Karpas-422 (cell line): ENCODE measurements at places on chromosomes 3 and 15.

GRCh38 chr3:140406655-140407054 is 271.2 kb upstream of the TRIM42 start:
- no peak for DNase-seq

GRCh38 chr3:34034840-34035239 is 236.4 kb downstream of the PDCD6IP start:
- no peak for DNase-seq

- DNase-seq: no peak
Measured at GRCh38 chr3:194856296-194856695, 170.6 kb downstream of the FAM43A start.

DNA sequence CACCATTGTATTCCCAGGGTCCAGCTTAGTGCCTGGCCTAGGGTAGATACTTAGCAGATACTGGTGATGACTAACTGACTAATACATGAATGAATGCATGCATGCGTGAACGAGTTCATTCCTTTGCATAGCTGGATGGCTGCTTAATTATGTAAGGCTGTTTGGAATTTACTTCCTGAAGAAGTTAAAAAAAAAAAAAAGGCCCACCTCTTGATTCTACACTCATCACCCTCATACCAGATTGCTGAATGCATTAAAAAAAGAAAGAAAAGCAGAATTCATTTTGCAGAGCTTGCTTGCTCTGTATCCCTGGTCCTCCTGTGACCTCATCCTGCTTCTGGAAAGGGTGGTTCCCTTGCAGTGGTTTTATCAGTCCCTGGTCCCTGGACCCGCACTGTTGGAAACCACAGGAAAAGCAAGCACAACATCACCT is 277.6 kb upstream of the CFAP20DC start:
- no peak for DNase-seq

DNA sequence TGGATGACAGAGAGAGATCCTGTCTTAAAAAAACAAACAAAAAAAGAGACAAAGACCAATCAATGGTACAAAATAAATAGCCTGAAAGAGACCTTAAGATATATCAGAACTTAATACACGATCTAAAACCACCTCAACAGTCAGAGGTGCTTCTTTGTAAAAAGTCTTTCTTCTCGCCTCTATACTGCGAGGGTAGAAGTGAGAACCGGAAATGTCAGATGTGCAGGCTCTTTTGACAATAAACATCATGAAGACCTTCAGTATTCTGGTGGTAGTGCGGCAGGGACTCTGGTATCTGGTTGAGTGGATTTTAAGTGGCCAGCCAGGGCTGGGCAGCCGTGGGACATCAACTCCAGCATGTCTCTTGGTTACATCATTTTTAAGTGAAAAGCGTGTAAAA is 30.0 kb downstream of the RUBCN start:
- no peak for DNase-seq

DNA sequence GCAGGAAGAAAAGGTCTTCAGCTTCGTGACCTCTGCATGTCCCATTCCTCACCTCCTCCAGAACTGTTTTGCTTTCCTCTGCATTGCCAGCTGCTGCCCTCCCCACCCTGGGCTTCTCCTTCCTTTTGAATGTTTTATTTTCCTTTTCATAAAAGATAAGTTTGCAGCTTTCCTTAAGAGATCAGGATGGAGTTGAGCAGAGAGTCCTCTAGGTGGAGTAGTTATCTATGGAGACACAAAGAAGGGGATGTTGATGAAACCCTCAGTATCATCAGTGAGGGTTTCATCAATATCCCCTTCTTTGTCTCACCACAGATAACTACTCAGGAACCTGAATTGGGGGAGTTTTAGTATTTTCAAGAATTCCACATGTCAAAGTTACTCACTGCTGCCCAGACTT is 19.0 kb upstream of the SLC25A36 start:
- peak; percentile 66 for DNase-seq

DNA sequence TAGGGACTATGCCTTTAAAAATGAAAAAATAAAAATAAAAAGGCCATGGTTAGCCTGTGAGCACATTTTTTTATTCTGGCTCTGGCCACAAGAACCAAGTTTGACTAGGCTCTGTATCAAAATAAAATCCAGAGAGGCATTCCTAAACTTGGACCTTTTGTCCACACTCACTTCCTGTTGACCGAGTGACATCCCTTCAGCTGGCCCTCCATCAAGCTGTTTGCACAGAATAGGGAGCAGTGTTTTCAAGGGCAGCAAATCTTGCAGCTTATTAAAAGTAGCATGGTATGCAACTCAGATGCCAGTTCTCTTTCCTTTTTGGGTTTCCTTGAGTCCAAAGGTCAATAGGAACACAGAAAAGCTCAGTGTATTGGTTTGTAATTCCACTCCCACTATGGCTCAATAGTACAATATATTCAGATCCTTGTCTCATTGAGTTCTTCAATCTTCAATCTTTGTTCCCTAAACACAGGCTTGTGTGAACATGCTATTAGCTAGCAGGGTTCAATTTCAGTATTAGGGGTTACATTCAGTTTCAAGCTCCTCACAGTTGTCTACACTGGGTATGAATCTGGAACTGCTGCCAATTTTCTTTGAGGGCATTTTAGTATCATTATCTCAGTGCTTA is 244.5 kb downstream of the RBMS3 start:
- DNase-seq: no peak

DNA sequence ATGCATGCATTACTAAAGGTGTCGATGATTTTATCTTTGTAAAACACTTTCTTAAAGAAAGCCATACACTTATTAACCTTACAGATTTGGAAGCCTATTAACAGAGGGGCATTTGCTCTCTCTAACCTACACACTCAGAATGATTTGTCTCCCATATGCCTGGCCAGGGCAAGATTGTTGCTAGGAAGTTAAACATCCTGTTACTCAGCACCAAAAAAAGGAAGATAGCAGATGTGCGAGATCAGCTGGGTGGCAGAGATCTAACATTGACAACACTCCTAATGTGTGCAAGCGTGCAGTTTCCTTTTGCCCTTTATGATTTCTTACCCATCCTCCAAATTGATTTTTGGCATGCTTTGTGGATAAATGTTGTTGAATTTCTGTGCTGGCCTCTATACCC is 73.9 kb upstream of the TMEM108 start:
- no peak for DNase-seq

- DNase-seq: no peak
Measured at GRCh38 chr3:42557854-42558253, 23.9 kb downstream of the SEC22C start.

DNA sequence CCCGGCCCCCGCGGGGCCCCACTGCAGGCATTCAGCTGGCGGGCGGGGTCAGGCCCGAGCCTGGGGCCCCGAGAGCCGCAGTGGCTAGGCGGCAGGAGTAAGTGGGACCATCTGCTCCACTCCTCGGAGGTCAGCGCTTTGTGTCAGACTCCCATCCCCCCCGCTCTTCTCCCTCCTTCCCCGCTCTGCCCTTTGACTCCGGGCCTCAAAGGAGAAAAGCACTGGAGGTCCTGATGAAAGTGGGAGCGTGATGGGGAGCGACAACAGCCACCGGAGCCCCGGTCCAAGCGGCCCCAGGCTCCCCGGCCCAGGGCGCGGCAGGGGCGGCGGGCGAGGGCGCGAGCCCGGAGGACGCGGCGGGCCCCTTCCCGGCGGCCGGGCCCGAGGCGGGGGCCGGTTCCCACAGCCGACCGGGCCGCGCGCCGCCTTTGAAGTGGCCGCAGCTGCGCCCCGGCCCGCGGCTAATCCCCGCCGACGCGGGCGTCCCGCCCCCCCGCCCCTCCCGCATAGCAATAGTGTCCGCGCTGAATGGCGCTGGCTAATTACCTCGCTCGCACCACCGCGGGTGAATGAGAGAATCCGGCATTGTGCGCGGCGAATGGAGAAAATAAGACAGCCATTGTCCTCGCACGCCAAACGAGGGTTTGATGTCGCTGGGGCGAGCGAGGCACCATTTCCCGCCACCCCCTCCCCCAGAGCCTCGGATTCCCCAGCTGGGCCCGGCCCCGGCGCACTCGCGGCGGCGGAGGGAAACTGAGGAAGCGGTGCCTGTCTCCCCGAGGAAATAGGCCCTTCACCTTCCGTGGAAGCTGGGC is 22.4 kb downstream of the IGDCC3 start:
- DNase-seq: no peak

DNA sequence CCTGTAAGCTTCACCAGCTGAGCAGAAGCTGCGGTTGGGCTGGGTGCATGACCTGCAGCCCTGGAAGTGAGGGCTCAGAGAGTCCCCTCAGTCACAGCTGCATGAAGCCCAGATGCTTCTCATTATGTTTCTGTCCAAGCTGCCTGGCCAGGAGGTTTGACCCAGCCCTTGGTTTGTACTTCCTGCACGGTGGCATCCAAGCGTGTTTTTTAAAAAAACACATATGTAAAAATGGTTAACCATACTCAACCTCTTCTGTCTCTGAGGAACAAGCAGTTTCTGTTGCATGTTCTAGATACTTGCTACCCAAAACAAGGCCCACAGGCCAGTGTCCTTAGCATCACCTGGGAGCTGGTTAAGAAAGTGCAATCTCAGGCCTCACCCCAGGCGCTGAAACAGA is 76.0 kb upstream of the ATP10A start:
- no peak for DNase-seq

- DNase-seq: no peak
Measured at GRCh38 chr3:175392653-175393052, 533.5 kb downstream of the NAALADL2 start.

- DNase-seq: no peak
Measured at GRCh38 chr3:169529013-169529412, 134.5 kb downstream of the MECOM start.

DNA sequence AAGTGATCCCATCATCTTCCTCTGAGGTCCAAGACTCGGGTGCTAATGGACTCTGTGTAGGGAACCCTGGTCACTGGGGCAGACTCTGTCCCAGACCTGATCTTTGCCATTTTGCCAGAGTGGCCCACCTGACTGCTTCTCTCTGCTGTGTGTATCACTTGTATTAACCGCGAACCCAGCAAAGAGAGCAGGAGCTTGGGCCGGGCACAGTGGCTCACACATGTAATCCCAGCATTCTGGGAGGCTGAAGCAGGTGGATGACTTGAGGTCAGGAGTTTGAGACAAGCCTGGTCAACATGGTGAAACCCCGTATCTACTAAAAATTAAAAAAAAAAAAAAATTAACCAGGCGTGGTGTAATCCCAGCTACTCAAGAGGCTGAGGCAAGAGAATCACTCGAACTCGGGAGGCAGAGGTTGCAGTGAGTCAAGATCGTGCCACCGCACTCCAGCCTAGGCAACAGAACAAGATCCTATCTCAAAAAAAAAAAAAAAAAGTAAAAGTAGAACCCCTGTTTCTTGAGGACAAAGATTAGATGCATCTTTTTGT is 32.9 kb upstream of the CYP11A1 start:
- DNase-seq: no peak
